ENCODE measurements at places on chromosomes 7 and 10.

DNA sequence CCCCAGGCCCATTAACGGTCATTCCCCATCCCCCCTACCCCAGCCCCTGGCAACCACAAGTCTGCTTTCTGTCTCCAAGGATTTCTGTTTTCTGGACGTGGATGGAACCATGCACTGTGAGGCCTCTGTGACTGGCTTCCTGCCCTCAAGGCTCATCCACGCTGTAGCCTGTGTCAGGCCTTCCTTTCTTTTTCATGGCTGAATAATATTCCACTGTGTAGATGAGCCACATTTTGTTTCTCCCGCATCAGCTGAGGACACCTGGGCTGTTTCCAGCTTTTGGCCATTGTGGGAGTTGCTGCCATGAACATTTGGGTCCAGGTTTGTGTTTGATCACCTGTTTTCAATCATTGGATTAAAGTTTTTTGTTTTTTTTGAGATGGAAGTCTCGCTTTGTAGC, 50.0 kb downstream of the UNCX start:
- H3K27ac ChIP-seq: no peak overlapping the region
- no peaks in the 10 kb centered on the region for H3K4me1 ChIP-seq
- no peaks in the 10 kb centered on the region for H3K27me3 ChIP-seq

DNA sequence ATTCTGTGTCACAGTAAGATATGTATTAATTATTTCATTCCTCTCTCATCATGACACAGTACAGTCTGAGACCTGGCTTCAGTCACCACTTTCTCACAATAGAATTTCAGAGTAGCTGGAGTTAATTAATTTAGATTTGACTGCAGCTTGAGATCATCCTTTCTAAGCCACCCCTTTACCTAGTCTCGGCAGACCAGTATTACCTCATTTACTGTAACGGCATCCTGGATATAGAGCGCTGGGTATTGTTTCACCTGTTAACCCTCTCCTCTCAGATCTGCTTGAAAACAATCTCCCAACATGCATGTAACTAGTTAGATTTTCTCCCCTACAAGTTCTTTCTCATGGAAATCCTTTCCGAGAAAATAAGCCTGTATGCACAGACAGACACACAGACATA, 1057.5 kb downstream of the GATA3 start:
- DNase-seq: no peak
- H3K27me3 ChIP-seq: no peaks in the 10 kb centered on the region

DNA sequence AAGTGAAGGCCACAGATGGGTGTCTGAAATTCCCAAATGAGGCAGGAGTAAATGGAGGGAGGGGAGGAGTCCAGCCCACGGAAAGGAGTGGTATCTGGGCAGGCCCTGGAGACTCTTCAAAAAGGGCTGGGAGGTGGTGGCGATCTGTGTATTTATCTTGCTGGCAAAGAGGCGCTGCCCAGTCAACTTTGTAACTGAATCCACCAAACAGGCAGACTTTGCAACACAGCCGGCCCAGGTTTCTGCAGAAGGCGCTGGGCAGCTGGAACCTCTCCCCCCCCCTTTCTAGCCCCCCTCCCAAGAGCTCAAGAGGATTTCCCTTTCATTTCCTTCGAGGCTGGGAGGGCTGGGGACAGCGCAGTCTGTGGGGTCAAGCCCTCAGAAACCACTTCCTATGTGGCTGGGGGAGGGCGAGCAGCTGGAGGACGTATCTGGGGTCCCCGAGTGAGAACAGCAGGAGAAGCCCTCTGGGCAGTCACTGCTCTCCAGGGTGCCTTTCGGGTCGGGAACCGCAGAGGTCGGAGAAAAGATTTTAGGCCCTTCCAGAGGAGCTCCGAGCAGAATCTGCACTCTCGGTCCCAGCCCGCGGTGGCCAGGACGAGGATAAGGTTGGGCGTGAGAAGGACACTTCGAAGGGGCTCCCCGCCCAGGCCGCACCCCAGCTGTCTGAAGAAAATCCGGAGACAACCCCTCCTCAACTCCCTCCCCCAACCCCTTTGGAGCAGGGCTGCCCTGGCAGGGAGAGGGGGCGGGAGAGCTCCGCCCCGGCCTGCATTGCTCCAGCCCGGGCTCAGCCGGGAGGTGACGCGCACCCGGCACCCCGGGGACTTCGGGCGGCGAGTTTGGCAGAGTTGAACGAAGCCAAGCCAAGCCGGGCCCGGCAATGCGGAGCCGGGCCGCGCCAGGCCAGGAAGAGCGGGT, 965 bp downstream of the ZCCHC24 start:
- H3K27ac ChIP-seq: peak overlapping the region; percentile 43
- peak overlapping the region; percentile 81 for H3K4me3 ChIP-seq
- peak; percentile 51 for DNase-seq
- H3K27me3 ChIP-seq: no peaks in the 10 kb centered on the region
- peaks cover 27% of the 10 kb centered on the region for H3K4me1 ChIP-seq

GRCh38 chr7:148809856-148810255, 74.2 kb downstream of the EZH2 start:
- H3K4me3 ChIP-seq: no peak overlapping the region
- no peaks in the 10 kb centered on the region for H3K4me1 ChIP-seq

DNA sequence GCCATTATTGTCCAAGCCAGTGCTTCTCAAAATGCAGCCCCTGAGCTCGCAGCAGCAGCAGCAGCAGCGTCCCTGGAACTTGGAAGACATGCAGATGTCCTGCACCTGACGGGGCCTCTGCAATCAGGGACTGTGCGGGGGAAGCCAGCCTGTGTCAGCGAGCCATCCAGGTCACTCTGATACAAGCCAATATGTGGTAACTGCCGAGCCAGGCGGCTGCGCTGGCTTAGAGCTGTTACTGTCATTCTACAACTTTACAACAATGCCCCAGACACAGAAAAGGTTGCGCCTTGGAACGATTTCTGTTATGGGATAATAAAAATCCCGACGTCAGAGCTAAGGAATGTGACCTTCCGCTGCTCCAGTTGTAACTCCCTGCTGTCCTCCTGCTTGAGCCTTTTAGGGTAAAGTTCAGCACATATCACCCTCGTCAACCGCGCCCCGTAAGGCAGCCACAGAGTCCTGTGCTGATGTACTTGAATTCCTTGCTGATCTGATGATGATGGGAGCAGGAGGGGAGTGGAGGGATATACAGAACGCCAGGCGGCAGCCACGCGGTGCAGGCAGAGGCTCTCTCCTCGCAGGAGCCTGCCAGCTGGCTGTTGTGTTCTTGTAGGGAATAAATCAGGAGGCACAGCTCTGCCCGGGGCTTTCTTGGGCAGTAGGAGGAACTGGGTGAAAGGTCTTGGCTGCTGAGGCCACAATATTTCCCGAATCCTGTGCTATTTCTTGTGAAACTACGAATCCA, 20.0 kb upstream of the CRYGN start:
- H3K36me3 ChIP-seq: peaks cover 5% of the 10 kb centered on the region
- H3K4me3 ChIP-seq: no peak overlapping the region
- H3K4me1 ChIP-seq: no peaks in the 10 kb centered on the region

DNA sequence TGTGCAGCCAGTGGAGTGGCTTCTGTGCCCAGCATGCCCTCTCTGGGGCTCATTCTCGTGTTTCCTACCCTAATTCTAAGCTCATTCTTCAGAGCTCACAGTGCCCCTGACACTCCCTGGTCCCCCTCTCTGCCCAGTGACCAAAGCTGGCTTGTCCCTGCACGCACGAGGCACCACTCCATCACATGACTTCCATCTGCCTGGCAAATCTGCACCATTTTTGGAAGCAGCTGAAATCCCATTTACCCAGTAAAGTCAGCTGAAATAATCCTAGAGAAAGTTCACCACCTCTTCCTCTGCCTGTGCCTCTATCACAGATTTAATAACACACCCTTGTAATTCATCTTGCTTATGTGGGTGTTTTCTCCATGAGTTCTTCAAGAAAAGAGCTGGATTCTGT, 616.9 kb downstream of the PTPRN2 start:
- no peaks in the 10 kb centered on the region for H3K4me1 ChIP-seq
- no peak overlapping the region for H3K4me3 ChIP-seq
- no peak overlapping the region for H3K27ac ChIP-seq

DNA sequence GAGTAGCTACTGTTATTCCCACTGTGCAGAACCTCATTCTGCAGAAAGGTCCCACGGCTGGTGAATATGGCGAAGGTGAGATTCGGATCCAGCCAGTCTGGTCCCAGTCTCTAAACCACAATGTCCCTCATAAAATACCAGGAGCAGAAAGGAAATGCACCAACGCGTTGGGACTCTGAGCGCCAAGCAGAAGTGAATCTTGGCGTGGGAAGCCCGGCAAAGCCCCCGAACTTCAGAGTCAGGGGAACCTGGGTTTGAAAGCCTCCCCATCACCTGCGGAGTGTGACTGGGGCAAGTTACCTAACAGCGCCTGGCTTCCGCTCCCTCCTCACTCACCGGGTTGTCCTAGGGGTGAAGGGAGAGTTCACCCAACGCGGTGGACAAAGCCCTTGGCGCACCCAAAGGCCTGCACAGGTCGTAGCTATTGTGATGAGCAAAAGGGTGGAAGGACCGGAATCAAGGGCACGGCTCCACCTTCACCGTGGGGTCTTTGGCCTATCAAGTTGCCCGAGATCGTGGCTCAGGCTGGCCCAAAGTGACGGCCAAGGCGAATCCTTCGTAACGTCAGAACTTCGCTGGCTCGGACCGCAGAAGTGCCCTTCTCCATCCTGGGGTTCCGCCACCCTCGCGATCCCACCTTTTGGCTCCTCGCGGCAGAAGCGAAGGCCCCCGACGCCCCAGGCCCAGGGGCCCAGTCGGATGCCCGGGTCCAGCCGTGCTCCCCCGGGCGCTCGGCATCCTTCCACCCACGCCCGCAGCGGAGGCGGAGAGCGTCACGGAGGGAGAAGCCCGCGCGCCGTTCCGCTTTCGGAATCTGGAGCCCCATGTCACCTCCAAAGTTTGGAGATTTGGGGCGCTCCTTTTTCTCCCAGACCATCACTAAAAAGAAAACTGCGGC, 811 bp downstream of the RGS10 start:
- H3K27me3 ChIP-seq: no peaks in the 10 kb centered on the region
- peak overlapping the region; percentile 67 for H3K4me3 ChIP-seq
- H3K4me1 ChIP-seq: peaks cover 39% of the 10 kb centered on the region
- peak; percentile 45 for DNase-seq
- H3K27ac ChIP-seq: peak overlapping the region; percentile 69

GRCh38 chr10:21753497-21754270, 219.7 kb downstream of the MLLT10 start:
- H3K4me1 ChIP-seq: no peaks in the 10 kb centered on the region
- H3K36me3 ChIP-seq: peaks cover 18% of the 10 kb centered on the region
- no peak overlapping the region for H3K27ac ChIP-seq

DNA sequence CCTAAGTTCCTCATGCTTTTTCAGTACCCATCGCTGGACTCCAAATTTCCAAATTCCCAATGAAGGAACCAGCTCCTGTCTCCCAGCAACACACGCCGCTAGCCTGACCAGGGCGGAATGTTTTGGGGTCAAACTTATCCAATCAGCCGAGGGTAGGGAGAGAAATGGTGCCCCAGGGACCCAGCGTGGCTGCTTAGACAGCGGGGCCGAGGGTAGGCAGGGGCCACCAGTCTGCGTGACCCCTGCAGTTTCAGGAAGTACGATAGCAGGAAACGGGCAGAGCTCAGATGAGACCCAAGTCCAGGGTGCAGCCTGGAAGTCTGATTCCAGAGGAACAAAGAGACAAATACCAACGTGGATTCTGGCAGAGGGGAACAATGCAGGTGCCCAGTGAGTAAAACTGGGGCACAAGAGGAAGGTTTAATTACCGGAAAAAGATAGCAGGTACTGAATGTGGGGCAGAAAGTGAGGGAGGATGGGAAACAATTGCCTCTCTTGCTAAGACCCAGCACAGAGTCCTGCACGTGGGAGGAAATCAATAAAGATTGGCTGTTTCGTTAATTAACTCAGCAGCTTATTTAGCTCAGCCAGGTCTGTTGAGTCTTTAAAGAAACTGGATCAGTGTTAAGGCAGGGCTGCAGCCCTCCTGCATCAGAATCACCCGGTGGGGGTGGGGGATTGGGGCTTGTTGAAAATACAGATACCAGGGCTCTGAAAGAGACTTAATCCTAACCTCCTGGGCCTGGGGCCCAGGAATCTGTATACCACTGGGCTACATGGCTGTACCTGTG, 50.4 kb upstream of the NFE2L3 start:
- H3K36me3 ChIP-seq: no peaks in the 10 kb centered on the region
- H3K4me3 ChIP-seq: peak overlapping the region; percentile 43
- H3K27ac ChIP-seq: peak overlapping the region; percentile 93
- peaks cover 90% of the 10 kb centered on the region for H3K4me1 ChIP-seq
- no peaks in the 10 kb centered on the region for H3K27me3 ChIP-seq
- peak; percentile 50 for DNase-seq

- DNase-seq: no peak
- H3K4me1 ChIP-seq: no peaks in the 10 kb centered on the region
- H3K4me3 ChIP-seq: no peak overlapping the region
- no peaks in the 10 kb centered on the region for H3K36me3 ChIP-seq
- no peak overlapping the region for H3K27ac ChIP-seq
Observed at GRCh38 chr10:24518981-24519597, 204.6 kb downstream of the ARHGAP21 start.

GRCh38 chr10:125551247-125551646, 131.7 kb downstream of the TEX36 start:
- no peaks in the 10 kb centered on the region for H3K27me3 ChIP-seq
- H3K36me3 ChIP-seq: no peaks in the 10 kb centered on the region

GRCh38 chr7:5351507-5352265, 68.9 kb downstream of the SLC29A4 start:
- no peaks in the 10 kb centered on the region for H3K27me3 ChIP-seq
- no peak for DNase-seq
- peaks cover 91% of the 10 kb centered on the region for H3K36me3 ChIP-seq
- no peak overlapping the region for H3K27ac ChIP-seq

DNA sequence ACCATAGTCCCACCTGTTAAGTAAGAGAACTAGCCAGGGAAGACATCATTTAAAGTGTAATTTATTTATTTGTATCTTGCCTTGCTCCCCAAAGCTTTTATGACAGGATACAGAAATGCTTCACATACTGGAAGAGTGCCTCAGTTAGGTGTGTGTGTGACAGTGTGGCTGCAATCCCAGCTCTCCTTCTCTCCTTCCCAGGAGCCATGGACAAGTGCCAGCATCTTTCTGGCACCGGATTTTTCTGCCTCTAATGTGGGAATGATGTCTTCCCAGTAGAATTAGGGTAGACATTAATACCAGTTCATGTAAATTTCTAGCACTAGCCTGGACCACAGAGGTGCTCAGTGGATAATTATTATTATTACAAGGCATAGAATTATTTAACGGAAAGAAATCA, 30.3 kb upstream of the ATXN7L1 start:
- no peaks in the 10 kb centered on the region for H3K27me3 ChIP-seq
- H3K4me1 ChIP-seq: no peaks in the 10 kb centered on the region
- DNase-seq: no peak
- no peak overlapping the region for H3K4me3 ChIP-seq
- H3K27ac ChIP-seq: no peak overlapping the region

DNA sequence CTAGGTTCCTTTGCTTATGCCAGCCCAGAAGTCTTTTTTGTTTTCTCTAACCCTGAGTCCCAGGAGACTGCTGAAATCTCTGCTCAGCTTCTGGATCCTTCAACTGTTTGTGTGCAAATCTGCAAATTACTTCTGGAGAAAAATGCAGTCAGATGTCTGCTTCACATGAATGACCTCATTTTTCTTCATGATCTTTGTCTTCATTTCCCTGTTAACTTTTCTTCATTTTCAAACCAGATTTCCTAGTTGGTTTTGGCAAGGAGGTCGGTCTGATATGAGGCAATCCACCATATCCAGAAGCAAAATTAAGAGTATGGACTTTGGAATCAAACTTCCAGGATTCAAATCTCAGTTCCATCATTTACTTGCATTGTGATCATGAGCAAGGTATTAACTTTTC, 66.8 kb downstream of the ZNF503 start:
- no peak for DNase-seq
- no peaks in the 10 kb centered on the region for H3K27me3 ChIP-seq
- H3K4me1 ChIP-seq: no peaks in the 10 kb centered on the region
- H3K4me3 ChIP-seq: no peak overlapping the region
- no peaks in the 10 kb centered on the region for H3K36me3 ChIP-seq
- no peak overlapping the region for H3K27ac ChIP-seq

Data from CD14-positive monocyte (primary cell).